ENCODE measurements at places on chromosomes 16 and 17.

GRCh38 chr16:75624921-75625334, 1.8 kb upstream of the ADAT1 start:
- DNase-seq, result no peak

DNA sequence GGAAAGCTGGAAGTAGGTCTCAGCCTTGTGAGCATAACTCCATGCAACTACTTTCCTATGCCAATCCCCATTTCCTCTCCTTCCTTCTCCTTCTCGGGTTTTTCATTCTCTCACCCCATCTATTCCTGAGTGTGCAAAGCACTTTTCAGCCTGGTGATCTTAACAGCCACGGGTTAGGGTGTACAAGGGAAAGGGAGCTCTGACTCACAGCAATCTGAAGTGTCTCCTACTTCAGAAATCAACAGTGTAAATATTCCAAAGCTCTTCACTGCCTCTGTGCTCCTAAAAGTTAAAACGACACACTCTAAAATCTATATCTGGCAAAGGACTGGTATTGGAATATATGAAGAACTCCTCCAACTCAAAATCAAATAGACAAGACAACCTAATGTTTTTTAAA, 268.0 kb upstream of the IRX3 start:
- no peak for DNase-seq

GRCh38 chr16:56617212-56618085, 8.1 kb upstream of the MT1E start:
- DNase-seq, result peak; percentile 85

GRCh38 chr17:81241648-81242420, 2.7 kb downstream of the NDUFAF8 start:
- DNase-seq, result peak; percentile 67
